ENCODE measurements at places on chromosomes 11 and 22.

DNA sequence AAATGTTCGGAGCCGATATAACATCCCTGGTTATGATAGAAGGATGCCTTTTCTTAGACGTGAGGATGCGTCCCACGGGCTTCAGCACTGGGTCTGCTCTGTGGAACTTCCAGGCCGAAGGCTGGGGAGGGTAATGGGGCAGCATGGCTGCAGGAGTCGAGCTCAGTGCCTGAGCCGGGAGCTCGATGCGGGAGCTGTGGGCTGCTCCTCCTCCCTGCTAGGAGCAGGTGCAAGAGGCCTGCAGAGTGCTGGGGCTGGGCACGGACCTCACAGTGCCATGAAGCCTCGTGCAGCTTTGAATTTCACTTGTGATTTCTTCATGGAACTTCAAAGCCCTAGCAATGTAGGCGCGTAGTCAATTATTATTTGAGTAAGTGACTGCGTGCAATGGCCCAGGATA lies 6.0 kb downstream of the TUBA8 start:
- no peak for DNase-seq

DNA sequence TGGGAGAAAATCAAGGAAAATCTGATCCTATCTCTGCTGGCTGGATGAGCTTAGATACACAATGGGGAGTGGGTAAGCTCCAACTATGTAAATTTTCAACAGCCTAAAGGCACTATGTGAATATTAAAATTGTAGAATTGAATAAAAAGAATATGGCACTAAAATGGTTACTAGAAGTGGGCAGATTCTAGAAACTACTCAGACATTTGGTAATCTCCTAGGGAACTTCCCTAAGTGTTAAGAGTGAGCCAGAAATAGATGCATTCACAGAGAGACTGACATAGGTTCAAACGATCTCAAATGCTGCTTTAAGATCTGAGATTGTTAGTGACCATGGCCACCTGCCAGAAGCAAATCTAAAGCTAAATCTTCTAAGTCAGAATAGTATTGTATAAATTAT lies 4.3 kb upstream of the OR52E1 start:
- DNase-seq: no peak

DNA sequence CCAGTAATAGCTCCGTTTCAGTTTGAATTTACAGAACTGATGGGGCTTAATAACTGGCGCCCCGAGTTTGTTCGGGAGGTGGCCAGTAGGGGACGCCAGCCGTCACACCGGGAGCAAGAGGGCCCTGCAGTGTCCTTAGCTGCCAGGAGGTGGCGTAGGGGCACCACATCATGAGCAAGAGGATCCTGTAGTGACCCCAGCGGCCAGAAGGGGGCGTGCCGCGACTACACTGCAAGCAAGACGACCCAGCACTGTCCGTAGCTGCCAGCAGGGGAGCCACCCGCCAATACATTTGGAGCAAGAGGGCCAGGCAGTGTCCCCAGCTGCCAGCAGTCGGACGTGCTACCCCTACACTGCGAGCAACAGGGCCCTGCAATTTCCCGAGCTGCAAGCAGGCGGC lies 663.7 kb upstream of the B3GAT1 start:
- DNase-seq: peak; percentile 3

DNA sequence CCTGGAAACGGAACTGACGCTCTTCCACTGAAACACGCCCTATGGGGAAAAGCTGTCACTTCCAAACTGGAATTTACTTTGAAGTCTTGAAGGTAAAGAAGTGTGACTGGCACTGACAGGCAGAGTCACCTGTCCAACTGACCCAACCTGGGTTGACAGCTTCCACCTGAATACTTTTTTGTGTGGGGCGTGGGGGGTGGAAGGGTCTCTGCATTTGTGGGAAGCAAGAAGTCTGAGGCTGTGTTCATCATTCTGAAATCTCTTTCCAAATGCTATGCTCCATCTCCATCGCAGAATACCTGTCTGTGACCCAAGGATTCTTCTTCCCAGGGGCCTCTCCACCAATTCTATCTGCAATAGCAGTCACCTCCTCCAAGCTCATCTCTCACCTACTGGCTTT lies 7.8 kb downstream of the IFT27 start:
- no peak for DNase-seq

GRCh38 chr11:120521176-120521575 lies 9.6 kb downstream of the GRIK4 start:
- no peak for DNase-seq

DNA sequence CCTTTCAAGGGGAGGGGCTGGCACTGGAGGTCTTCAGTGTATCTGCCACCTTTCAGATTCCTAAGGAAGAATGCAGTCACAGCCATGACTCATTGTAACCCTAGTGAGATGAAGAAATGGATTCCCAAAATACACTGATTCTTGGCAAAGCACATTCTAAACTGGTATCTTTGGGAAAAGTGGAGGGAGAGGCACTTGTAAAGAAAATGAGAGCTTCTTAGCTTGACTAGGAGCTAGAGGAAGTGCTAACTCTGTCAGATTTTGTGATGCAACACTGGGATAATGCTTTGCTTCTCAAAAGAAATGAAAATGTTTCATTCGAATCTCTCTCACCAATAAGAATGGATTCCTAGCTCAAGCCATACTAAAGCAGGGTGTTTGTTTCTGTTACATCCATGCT lies 14.3 kb downstream of the NRIP3 start:
- no peak for DNase-seq

- no peak for DNase-seq
These were observed 10.2 kb upstream of the OOSP4A start for GRCh38 chr11:59953463-59954218.

DNA sequence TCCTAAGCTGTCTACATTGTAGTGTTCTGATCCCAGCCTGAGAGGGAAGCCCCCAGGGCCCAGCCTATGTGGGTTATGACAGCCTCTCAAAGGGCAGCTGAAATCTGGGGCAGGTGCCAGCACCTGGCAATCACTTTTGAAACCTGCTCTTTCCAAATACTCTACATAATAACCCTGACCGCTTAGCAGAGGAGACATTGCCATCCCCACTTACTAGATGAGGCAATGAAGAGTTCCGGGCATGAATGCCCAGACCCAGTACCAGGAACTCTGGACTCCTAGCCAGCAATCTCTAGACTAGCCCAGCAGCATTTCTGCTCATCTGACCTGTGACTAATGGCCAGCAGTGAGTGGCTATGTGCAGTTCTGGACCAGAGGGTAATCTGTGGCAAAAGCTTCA lies 412.4 kb upstream of the CADM1 start:
- DNase-seq: no peak

DNA sequence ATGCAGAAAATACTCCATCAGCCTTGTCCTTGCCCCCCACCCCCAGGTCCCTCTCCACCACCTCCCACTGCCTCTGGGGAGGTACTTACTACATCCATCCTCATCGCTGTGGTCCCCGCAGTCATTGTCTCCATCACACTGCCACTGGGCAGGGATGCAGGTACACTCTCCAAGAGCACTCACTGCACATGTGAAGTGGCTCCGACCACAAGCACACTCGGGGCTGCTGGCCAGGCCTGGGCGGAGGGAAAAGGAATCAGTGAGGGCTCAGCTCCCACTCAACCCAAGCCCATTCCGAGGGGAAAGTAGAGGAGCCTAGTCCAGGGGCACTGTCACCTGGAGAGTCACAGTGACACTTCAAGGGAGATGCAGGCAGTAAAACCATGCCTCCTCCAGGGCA lies 15.7 kb downstream of the LRP4 start:
- no peak for DNase-seq

- DNase-seq: no peak
These were observed 18.9 kb upstream of the UVRAG start for GRCh38 chr11:75796091-75796435.

GRCh38 chr11:128904656-128905344 lies 13.6 kb downstream of the KCNJ5 start:
- DNase-seq: no peak

DNA sequence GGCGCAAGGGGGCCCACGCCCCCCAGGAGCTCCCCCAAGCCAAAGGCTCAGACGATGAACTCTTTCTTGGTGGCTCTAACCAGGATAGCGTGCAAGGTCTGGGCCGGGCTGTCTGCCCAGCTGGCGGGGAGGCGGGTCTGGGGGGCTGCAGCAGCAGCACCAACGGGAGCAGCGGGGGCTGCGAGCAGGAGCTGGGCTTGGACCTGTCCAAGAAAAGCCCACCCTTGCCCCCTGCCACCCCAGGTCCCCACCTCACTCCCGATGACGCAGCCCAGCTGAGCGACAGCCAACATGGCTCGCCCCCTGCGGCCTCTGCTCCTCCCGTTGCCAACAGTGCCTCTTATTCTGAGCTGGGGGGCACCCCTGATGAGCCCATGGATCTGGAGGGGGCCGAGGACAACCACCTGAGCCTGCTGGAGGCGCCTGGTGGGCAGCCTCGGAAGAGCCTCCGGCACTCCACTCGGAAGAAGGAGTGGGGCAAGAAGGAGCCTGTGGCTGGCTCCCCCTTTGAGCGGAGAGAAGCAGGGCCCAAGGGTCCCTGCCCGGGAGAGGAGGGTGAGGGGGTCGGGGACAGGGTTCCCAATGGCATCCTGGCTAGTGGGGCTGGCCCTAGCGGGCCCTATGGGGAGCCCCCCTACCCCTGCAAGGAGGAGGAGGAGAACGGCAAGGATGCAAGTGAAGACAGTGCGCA lies 21.6 kb upstream of the TMEM191C start:
- DNase-seq: no peak

DNA sequence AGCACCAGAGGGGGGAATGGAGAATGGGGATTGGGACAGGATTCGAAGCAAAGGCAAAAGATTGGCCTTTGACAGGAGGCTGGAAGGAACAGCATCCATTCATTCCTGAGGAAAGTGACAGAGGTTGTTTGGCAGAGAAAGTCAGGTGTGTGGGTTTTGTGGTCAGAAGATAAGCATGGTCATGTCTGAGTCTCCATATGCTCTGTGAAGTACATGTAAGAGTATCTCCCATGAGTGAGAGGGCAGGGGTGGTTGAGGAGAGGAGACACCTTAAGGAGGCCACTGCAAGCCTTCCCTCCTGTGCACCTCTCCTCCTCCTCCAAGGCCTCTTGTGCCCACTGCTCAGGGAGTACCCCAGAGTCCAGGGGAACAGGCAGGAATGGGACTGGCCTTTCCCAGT lies 1.9 kb upstream of the NLRP10 start:
- no peak for DNase-seq

- DNase-seq: no peak
These were observed 26.8 kb downstream of the POU2AF1 start for GRCh38 chr11:111352231-111352746.

DNA sequence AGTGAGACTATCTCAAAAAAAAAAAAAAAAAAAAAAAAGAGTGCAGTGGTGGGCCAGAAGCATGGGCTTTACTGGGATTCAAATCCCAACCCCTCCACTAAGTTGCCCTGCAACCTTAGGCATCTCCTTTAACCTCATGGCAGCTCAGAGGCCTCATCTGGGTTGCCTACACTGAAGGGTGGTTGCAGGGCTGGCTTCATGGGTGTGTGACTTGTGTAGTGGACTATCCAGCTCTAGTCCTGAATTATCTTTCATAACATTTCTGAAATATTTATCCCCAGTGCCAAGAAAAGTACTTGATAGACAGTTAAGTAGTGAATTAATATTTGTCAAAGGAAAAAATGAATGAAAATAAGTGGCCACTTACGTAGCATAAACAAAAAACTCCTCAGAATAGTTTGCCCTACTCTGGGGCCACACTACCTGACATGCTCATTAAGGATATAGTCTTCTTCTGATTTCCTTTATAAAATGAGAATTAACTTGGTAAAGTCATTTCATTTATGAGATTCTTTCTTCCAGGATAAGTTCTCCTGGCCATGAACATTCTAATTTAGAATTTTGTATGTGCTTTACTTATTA lies 116.0 kb upstream of the SYT13 start:
- no peak for DNase-seq

DNA sequence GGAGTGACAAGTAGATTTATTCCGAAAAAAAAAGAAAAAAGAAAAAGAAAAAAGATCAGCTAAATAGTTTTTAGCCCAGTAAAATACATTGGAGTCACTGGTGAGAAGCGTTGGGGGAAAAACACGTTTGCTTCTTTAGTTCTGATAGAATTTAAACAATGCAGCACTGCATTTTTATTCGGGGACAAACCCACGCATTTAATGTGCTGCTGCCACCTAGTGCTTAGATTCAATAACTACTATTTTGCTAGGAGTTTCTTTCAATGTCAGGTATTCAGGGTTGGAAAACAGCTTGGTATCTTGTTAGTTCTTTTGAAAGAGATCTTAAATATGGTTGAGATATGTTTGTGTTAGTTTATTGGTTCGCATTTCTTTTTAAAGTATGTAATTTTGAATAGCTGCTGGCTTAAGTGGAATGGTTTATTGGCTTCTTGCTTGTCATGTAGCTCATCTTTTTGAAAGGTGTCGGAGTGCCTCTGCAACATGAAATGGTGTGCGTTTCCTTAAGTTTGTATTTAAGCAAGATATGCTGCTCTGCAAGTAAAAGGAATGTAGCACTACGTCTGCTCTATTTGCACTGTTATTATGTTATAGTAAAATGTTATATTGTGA lies 41.9 kb downstream of the SVIP start:
- peak; percentile 33 for DNase-seq

- no peak for DNase-seq
These were observed 6.4 kb downstream of the ENDOD1 start for GRCh38 chr11:95095858-95096587.

DNA sequence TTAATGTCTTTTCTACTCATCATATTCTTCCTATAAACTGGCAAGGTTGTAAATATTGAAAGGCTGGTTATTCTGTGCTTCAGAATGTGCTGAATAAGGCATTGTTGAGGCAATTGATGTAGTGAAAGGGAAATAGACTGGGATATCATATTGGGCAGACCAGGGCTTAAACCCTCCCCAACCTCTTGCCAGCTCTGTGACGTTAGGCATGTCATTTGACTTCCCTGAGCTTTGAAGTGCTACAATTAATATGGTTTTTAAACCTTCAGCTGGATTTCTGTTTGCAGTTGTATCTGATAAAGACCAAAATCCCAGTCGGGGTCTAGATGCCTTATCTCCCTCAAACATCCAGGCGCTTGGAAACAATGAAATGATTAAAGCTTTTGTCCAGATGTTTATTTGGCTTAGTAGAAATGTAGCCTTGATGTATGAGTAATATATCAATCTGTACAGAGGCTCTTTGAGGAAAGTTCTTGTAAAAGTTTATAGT lies 208.1 kb downstream of the DBX1 start:
- no peak for DNase-seq

GRCh38 chr11:3160252-3161031 lies 4.7 kb downstream of the OSBPL5 start:
- no peak for DNase-seq

DNA sequence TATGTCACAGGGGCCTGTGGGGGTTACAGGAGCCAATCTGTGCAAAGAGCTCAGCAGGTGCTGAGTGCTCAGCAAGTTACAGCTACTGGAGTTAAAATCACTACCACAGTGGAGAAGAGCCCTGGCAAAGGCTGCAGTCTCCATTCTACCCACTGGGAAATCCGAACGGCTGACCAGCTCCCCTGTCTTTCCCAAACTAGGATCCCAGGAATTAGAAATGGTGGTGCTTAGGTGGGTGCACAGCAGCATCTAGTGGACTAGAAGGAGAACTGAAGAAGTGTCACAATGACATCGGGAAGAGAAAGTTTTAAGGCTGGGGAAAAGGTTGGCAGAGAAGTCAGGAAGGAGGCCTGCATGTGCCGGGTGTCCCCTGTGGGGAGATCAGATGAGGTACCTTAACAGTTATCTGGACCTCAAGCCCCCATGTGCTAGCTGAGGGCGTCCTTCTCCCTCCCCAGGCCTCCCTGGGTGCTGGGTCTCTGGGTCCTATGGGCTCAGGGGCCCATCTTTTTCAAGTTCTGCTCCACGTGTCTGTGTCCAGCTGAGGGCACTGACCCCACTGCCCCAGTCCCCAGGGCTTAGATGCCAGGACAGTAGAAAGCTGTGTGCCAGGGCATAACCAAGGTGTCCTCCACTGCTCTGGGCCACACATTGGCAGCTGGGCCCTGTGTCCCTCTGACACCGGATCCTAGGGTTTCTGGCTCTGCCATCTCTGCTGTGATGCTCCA lies 1.9 kb downstream of the PIWIL3 start:
- DNase-seq: no peak

Measured in CD4-positive, alpha-beta T cell treated with Interleukin-6 at 100 ng/mL for 8 hours (primary cell).